ENCODE measurements at places on chromosomes 1 and 21. TPM values are rescaled to one million over a fixed set of nuclear protein-coding genes. Genes with fewer than 3 reads are reported as not detected.

GRCh38 chr1:186899977-186900376, 71.2 kb downstream of the PLA2G4A start:
- no peak overlapping the region for H3K4me3 ChIP-seq
- H3K36me3 ChIP-seq, result no peaks in the 10 kb centered on the region
- no peaks in the 10 kb centered on the region for H3K27me3 ChIP-seq
- no peaks in the 10 kb centered on the region for H3K4me1 ChIP-seq
- no peak for DNase-seq
- no peak overlapping the region for H3K27ac ChIP-seq

GRCh38 chr21:45267390-45267760, 20.3 kb downstream of the POFUT2 start:
- H3K4me3 ChIP-seq, result no peak overlapping the region
- no peak for DNase-seq

- H3K4me3 ChIP-seq, result no peak overlapping the region
- no peak overlapping the region for H3K27ac ChIP-seq
- peaks cover 7% of the 10 kb centered on the region for H3K4me1 ChIP-seq
- no peak for DNase-seq
- no peaks in the 10 kb centered on the region for H3K27me3 ChIP-seq
- H3K36me3 ChIP-seq, result no peaks in the 10 kb centered on the region
Observed at GRCh38 chr1:16324456-16324890, 27.8 kb downstream of the FBXO42 start.

DNA sequence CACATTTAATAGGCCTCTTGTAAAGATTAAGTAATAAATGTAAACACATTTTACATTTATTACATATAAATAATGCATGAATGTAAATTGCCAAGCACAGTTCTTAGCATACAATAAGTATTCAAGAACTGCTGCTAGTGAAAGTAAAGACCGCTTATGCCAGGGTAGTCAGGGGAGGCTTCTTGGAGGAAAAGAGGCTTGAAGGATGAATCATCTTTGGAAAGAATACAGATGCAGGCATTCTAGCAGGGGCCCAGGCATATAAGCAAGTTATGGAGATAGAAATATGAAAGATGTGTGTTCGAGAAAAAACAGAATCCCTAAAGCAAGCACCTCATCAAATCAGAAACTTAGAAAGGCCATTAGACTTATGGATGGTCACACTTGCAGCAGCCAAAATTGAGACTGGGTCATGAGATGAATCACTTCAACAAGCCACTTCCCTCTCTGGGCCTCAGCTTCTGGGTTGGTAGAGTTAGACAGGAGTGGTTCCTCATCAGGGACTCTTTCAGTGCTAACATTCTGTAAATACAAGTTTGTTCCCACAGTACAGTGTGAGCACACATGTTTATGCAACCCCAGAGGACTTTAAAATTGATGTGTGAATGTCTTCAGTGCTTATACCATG, 79.8 kb upstream of the ROR1 start:
- H3K36me3 ChIP-seq, result no peaks in the 10 kb centered on the region
- H3K4me1 ChIP-seq, result no peaks in the 10 kb centered on the region
- DNase-seq, result no peak
- H3K4me3 ChIP-seq, result no peak overlapping the region

GRCh38 chr1:185412385-185413087, 95.5 kb upstream of the IVNS1ABP start:
- H3K27me3 ChIP-seq, result no peaks in the 10 kb centered on the region
- H3K27ac ChIP-seq, result no peak overlapping the region
- no peaks in the 10 kb centered on the region for H3K36me3 ChIP-seq
- H3K4me3 ChIP-seq, result no peak overlapping the region
- no peak for DNase-seq

The HSD3B2 gene
- 0.60 TPM for polyA plus RNA-seq

The SPRR2D gene
- not detected for polyA plus RNA-seq

The SYT14 gene
- 0.22 TPM for polyA plus RNA-seq

The NTMT2 gene
- not detected for polyA plus RNA-seq

The KIF26B gene
- 0.52 TPM for polyA plus RNA-seq

The GJC2 gene
- polyA plus RNA-seq, result 0.73 TPM
